CD4-positive, alpha-beta T cell treated with Interleukin-21 for 1 hour (primary cell): ENCODE measurements at places on chromosomes 12 and 14.
A peak's percentile ranks its signal among the peaks of the same experiment; 100 is the strongest.

- DNase-seq = no peak
These were observed at the start of gene RGS6 for GRCh38 chr14:71932229-71932981. Gene RGS6 (plus strand): TSS chr14:71932429.

DNA sequence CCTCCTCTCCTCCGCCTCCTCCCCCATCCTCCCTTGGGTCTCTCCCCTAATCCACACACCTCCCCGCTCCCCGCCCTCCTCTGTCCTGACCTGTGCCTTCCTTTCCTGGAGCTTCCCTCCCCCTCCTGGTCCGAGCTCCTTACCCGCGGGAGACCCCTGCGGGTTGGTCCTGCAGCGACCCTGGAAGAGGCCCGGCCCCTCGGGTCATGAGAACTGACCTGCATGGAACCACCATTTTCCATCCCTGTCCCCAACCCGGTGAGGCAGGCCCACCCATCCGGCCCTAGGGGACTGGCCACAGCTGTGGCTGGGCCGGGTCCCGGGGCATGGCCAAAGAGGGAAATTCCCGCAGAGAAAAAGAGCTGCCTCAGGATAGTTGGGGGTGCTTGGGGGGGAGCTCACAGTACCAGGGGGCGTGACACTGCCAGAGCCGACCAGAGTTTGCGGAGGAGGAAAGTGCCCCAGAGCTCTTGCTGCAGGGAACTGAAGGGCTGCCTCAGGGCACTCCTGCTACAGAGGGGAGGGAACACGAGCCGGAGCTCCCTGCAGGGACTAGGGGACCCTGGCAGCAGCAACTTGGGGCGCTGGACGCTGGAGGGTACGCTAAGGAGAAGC lies 613 bp downstream of the ARHGEF40 start:
- peak; percentile 37 for DNase-seq

- DNase-seq = no peak
These were observed 184.9 kb upstream of the SFSWAP start for GRCh38 chr12:131525795-131526508.

GRCh38 chr14:59565087-59565486 lies 11.5 kb downstream of the CCDC175 start:
- no peak for DNase-seq

GRCh38 chr14:104247336-104248202 lies 109.2 kb downstream of the KIF26A start:
- DNase-seq = no peak
